ENCODE measurements at places on chromosomes 16 and 17. TPM values are rescaled to one million over a fixed set of nuclear protein-coding genes. Genes with fewer than 3 reads are reported as not detected.

The SOX8 gene
- 0.50 TPM for total RNA-seq

- DNase-seq: no peak
- H3K4me1 ChIP-seq: peaks cover 24% of the 10 kb centered on the region
- no peak overlapping the region for H3K27ac ChIP-seq
- H3K36me3 ChIP-seq: peaks cover 37% of the 10 kb centered on the region
Measured at GRCh38 chr16:88678224-88678979, 7.9 kb downstream of the SNAI3 start.

- no peak overlapping the region for H3K27ac ChIP-seq
Measured at GRCh38 chr17:77662833-77663232, 295.7 kb upstream of the TNRC6C start.

GRCh38 chr17:7548585-7549400, at the start of gene TNFSF12:
TNFSF12 (plus strand) TSS chr17:7549058; CDS start chr17:7549154, 96 bp downstream.
- peak; percentile 73 for DNase-seq
- peak within 1 kb of the TSS; percentile 86 for H3K27ac ChIP-seq
- H3K4me3 ChIP-seq: peak within 1 kb of the TSS; percentile 55

- no peaks in the 10 kb centered on the region for H3K36me3 ChIP-seq
- DNase-seq: no peak
- H3K27ac ChIP-seq: no peak overlapping the region
- H3K4me3 ChIP-seq: no peak overlapping the region
- peaks cover 39% of the 10 kb centered on the region for H3K4me1 ChIP-seq
Measured at GRCh38 chr17:64259922-64260321, 3.1 kb downstream of the TEX2 start.

The PITPNM3 gene
- 13.8 TPM for total RNA-seq

The NPIPB13 gene
- total RNA-seq: 27.0 TPM

The DPEP1 gene
- 0.31 TPM for total RNA-seq

- no peaks in the 10 kb centered on the region for H3K27me3 ChIP-seq
- no peak overlapping the region for H3K27ac ChIP-seq
- H3K4me3 ChIP-seq: no peak overlapping the region
- H3K4me1 ChIP-seq: no peaks in the 10 kb centered on the region
- DNase-seq: no peak
Measured at GRCh38 chr17:17999364-18000029, 26.8 kb downstream of the DRC3 start.

DNA sequence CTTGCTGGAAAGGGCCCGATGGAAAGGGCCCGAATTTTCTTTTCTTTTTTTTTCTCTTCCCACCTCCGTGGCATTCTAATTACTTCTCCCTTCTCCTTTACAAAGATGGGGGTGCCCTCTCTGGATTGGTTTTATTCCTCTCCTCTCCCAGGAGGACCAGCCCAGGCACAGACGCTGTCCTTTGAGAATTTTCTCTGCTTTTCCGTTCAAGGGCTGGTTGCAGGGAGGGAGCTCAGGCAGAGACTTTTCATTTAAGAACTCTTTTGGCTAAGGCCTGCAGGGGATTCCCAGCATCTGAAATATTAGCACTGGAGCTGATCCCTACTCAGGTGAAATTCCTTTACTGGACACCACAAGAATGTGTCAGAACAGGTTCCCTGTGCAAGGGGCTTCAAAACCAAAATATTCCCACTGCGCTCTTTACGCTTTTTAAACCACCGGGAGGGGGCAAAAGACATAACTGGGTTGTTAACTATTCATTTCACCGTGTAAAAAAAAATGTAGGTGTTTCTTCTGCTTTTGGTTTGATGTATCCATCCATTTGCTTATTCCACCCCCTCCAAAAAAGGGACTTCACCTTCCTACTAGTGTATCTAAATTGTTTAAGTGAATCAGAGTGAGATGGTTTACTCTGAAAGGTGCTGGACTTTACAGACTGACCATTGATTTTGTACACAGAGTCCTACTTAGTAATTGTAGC, 1.4 kb downstream of the NFAT5 start:
- peak overlapping the region; percentile 78 for H3K4me3 ChIP-seq
- H3K36me3 ChIP-seq: peaks cover 4% of the 10 kb centered on the region
- no peak for DNase-seq

DNA sequence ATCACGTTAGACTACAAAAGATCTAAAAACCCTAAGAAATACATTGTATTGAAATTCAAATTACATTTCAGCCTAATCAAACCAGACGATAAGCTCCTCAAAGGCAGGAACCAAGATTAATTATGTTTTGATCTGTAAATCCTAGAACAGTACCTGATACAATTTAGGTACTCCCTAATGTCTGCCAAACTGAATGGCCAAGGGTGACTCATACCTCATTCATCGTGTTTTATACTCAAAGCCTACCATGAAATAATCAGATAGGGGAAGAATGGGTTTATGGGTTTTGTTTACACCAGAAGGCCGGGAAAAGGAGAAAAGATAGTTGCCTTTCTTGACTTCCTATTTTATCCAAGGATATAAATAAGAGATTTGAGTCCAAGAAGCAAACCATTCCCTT, 19.3 kb downstream of the MMD start:
- H3K36me3 ChIP-seq: peaks cover 47% of the 10 kb centered on the region
- H3K27me3 ChIP-seq: no peaks in the 10 kb centered on the region
- no peak for DNase-seq
- H3K27ac ChIP-seq: no peak overlapping the region

The PDXDC1 gene
- 111 TPM for total RNA-seq

DNA sequence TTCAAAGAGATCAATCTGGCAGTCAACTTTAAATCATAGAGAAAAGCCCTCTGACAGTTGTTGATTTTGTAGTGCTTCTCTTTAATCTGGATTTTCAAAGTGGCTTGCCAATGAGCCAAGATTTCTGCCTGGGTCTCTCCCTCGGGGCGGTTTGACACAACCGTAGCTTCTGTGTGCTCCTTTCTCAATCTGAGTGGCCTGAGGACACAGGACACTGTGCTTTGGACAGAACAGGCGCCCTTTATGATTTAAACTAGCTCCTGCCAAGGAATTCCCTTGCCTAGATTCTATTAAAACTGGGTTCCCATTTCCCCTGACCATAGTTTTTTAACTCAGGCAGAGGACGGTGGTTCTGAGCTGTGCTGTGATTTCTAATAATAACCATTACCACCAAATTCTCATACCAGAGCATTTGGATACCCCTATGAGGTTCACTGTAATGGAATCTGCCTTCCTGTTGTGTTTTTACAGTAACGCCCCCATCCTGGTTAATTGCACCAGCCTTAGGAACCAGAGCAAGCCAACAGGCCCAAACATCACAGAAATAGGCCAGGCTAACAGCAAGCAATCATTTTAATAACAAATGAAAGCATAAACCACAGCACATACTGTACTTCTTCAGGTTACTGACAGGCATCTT, 4.0 kb downstream of the ZFHX3 start:
- H3K4me1 ChIP-seq: peaks cover 39% of the 10 kb centered on the region
- no peaks in the 10 kb centered on the region for H3K36me3 ChIP-seq
- peaks cover 30% of the 10 kb centered on the region for H3K27me3 ChIP-seq
- H3K27ac ChIP-seq: no peak overlapping the region

GRCh38 chr17:31918701-31919128, 17.2 kb upstream of the UTP6 start:
- H3K4me3 ChIP-seq: no peak overlapping the region
- no peak overlapping the region for H3K27ac ChIP-seq
- no peaks in the 10 kb centered on the region for H3K36me3 ChIP-seq
- H3K4me1 ChIP-seq: peaks cover 6% of the 10 kb centered on the region

GRCh38 chr16:58628845-58629732, 537 bp downstream of the CNOT1 start:
- H3K27ac ChIP-seq: peak overlapping the region; percentile 97
- peak; percentile 46 for DNase-seq
- no peaks in the 10 kb centered on the region for H3K27me3 ChIP-seq
- peak overlapping the region; percentile 97 for H3K4me3 ChIP-seq
- H3K4me1 ChIP-seq: peaks cover 29% of the 10 kb centered on the region

- no peaks in the 10 kb centered on the region for H3K36me3 ChIP-seq
- H3K27me3 ChIP-seq: peaks cover 21% of the 10 kb centered on the region
- DNase-seq: no peak
- H3K27ac ChIP-seq: no peak overlapping the region
Measured at GRCh38 chr17:44759086-44759915, 513 bp downstream of the ADAM11 start.

DNA sequence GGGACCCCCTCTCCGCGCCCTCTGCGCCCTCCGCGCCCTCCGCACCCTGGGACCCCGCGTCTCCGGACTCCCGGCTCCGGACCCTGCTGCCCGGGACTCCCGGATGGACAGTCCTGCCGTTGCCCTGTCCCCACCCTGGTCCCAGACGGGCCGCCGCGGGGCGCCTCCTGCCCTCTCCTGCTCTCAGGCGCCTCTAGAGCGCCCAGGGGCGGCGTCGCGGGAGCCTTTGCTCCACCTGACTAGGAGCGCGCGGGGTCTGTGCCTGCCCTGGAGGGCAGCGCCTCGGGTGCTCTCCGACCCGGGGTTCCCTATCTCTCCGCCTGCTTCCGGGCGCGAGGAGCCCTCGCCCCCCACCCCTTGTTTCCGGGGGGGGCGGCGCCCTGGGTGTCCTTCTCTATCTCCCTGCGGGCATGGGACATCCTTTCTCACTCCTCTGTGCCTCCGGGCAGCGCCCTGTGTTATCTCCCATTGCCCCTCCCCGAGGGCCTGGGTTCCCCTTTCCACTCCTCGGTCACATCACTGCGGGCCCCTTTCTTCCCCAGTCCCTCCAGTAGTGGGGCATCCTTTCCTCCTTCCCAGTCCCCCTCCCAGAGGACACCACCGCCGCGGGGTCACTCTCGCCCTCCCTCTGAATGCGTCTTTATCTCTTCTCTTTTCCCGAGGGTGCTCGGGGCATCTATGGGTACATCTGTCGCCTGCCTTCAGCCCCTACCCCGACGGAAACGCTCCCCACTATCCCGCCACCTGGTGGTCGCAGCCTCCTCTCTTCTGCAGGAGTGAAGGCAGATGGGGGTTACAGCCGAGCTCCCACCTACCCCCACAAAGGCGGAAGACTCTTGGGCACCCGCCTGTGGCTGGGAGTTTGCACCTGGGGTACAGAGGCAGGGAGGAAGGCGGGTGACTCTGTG, 875 bp downstream of the PRKCB start:
- peak overlapping the region; percentile 90 for H3K27ac ChIP-seq
- H3K4me1 ChIP-seq: peaks cover 31% of the 10 kb centered on the region
- no peaks in the 10 kb centered on the region for H3K27me3 ChIP-seq

The BCAR1 gene
- 73.6 TPM for total RNA-seq

The SLC7A5 gene
- total RNA-seq: 35.0 TPM

DNA sequence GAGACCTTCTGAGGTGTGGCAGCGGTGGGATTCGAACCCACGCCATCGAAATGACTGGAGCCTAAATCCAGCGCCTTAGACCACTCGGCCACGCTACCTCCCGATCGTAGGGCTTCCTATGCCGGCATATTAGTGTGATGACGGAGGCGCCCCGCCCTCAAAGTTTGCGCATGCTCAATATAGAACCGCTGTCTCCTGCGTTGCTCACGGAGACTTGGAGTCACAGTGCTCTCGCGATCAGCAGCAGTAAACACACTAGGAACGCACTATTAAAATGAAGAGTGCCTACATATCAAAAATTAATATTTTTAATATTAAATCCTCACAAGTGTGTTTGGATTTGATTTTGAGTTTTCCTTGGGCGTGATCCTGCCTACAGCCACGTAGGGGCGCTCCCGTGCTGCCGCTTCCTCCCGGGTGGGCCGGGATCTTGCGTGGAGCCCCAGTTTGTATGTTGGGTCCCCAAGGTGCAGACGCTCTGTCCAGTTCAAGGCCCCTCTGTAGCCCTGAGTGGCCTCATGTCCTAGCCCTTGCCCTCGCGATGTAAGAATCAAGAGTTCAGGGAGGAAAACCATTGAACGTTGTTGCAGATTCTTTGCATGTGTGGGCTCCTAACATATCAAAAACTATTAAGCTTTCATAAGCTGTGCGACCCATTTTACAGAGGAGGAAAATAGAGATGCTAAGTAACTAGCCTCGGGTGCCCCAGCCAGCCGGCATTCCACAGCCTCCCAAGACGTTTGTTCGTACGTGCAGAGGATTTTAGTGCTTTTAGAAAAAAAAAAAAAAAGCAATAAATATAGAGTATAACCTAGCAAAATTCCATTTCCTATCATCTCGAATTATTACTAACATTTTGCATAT, 10.2 kb upstream of the EEF2K start:
- H3K4me3 ChIP-seq: peak overlapping the region; percentile 40
- H3K27me3 ChIP-seq: no peaks in the 10 kb centered on the region
- H3K4me1 ChIP-seq: peaks cover 32% of the 10 kb centered on the region
- DNase-seq: peak; percentile 95

GRCh38 chr17:37447641-37448040, 41.0 kb downstream of the TADA2A start:
- H3K4me3 ChIP-seq: no peak overlapping the region
- no peak overlapping the region for H3K27ac ChIP-seq
- no peaks in the 10 kb centered on the region for H3K4me1 ChIP-seq
- H3K27me3 ChIP-seq: no peaks in the 10 kb centered on the region
- no peak for DNase-seq

- no peak for DNase-seq
- peak overlapping the region; percentile 90 for H3K27ac ChIP-seq
- no peaks in the 10 kb centered on the region for H3K36me3 ChIP-seq
- H3K4me3 ChIP-seq: peak overlapping the region; percentile 57
- peaks cover 4% of the 10 kb centered on the region for H3K4me1 ChIP-seq
Measured at GRCh38 chr16:31118223-31119155, 1.0 kb downstream of the KAT8 start.

The SLC5A11 gene
- 0.10 TPM for total RNA-seq

GRCh38 chr16:11315510-11315909, 29.7 kb upstream of the RMI2 start:
- no peak overlapping the region for H3K4me3 ChIP-seq
- DNase-seq: no peak
- H3K27ac ChIP-seq: no peak overlapping the region
- H3K4me1 ChIP-seq: peaks cover 27% of the 10 kb centered on the region
- H3K36me3 ChIP-seq: no peaks in the 10 kb centered on the region
- no peaks in the 10 kb centered on the region for H3K27me3 ChIP-seq

DNA sequence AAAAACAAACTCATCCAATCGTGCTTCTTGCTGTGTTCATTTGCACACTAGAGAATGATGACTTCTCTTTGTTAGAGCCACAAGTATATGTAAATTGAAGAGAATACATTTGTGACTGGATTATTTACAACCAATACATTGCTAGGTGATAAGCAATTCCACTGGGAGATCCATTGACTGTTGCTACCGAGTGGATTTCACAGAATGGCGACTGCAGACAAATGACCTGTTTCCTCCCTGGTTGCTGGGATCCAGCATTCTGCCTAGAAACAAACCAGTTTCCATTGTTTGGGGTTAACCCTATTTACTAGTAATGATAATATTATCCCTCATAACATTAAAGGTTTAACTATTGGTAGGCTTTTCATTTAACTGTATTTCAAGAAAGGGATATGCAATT, 36.9 kb upstream of the CPHXL start:
- no peaks in the 10 kb centered on the region for H3K4me1 ChIP-seq
- H3K36me3 ChIP-seq: no peaks in the 10 kb centered on the region
- H3K27me3 ChIP-seq: no peaks in the 10 kb centered on the region
- no peak overlapping the region for H3K27ac ChIP-seq

The HS3ST3B1 gene
- 2.9 TPM for total RNA-seq

The RAP1GAP2 gene
- total RNA-seq: 14.5 TPM

- no peaks in the 10 kb centered on the region for H3K27me3 ChIP-seq
- peak overlapping the region; percentile 80 for H3K27ac ChIP-seq
- H3K4me3 ChIP-seq: peak overlapping the region; percentile 88
- no peak for DNase-seq
Measured at GRCh38 chr16:56988161-56988947, 1.0 kb upstream of the NLRC5 start.

- H3K36me3 ChIP-seq: no peaks in the 10 kb centered on the region
- no peak overlapping the region for H3K4me3 ChIP-seq
- DNase-seq: no peak
- no peak overlapping the region for H3K27ac ChIP-seq
- no peaks in the 10 kb centered on the region for H3K27me3 ChIP-seq
Measured at GRCh38 chr17:13727441-13728171, 125.9 kb upstream of the HS3ST3A1 start.

GRCh38 chr16:727291-727977, 528 bp downstream of the HAGHL start:
- peaks cover 29% of the 10 kb centered on the region for H3K4me1 ChIP-seq
- peak overlapping the region; percentile 24 for H3K4me3 ChIP-seq
- H3K27me3 ChIP-seq: no peaks in the 10 kb centered on the region
- DNase-seq: no peak
- no peaks in the 10 kb centered on the region for H3K36me3 ChIP-seq
- no peak overlapping the region for H3K27ac ChIP-seq
